ENCODE measurements at places on chromosomes 5 and 9. TPM values are rescaled to one million over a fixed set of nuclear protein-coding genes. Genes with fewer than 3 reads are reported as not detected.

DNA sequence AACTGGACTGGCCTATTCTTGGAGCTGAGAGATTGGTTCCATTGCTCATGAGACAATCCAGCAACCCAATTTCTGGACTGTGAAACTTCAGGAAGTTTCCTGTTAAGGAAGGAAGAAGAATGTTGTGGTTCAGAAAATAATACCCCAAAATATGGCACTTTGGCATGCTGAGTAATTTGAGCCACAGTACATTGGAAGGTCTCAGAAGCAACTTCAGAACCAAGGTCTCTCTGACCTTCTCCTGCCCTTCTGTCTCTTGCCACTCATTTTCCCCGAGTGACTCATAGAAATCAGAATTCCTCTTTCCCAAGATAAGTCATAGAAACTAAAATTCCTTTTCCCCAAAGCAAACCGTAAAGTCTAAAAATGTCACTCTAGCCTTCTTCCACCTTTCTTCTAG is 1366.1 kb downstream of the PTPRD start:
- no peak for DNase-seq

- DNase-seq = peak; percentile 29
Observed at GRCh38 chr5:139396691-139397090, 1.8 kb upstream of the PROB1 start.

DNA sequence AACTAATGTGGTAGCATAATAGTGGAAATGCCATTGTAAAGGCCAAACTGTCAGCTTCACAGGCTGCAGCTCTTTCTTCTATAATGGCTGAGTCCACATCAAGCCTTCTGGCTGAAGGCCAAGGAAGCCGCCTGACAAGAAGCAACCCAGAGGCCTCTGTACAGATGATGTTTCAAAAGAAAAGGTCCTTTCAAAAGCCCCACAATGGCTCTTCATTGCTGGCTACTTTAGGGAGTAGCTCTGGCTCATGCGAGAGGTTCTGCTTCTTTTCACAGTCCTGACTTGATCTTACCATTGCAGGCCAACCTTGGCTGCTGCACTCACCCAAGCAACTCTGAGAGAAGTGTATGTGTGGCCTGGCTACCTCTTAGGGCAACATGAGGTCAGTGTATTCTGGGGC is 54.5 kb upstream of the EQTN start:
- no peak for DNase-seq

- no peak for DNase-seq
Observed at GRCh38 chr5:107456281-107456715, 214.4 kb downstream of the EFNA5 start.

DNA sequence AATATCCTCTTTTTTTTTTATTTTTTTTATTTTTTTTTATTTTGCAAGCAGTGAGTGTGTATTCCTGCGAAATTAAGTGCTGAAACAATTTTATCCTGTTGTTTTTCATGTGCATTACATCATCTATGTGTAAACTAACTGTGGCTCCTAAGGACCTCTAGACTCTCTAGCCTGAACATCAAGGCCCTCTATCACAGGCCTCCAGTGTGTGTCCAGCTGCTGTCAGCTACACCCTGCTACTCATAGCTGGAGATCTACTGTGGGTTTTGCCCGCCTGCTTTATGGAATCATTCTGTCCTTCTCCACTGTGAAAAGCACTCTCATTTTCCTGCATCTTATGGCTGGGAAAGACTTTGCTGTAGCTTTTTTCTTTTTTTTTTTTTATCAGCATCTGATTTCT is 157.8 kb downstream of the KCTD16 start:
- no peak for DNase-seq

DNA sequence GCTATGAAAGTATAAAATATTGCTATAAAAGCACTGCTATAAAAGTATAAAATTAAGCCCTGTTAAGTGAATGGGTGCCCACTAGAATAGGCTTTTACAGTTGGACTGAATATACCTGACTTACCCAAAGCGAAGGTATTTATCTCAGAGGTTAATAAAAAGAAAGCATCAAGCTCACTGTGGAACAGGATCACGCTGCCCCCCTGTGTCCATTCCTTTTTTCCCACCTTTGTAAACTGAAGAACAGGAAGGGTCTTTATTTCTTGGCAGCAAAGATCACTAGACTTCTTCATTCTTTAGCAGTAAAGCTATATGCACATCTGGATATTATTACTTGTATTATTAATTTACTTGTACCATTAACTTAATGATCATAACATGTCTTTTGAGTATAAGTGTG is 22.1 kb upstream of the PLPP6 start:
- DNase-seq = no peak

DNA sequence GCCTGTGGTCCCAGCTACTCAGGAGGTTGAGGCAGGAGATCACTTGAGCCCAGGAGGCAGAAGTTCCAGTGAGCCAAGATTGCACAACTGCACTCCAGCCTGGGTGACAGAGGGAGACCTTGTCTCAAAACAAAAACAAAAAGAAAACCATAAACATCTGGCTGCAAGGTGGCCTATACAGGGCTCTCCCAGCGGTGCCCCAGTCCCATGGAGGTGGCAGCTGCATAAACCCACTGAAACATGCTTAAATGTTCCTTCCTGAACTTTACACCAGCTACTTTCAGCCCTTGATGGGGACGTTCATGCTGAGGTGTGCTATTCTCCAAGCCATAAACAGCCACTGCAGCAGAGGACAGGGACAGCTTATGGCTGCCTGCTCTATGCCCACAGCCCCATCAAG is 35.6 kb downstream of the DROSHA start:
- DNase-seq = no peak

GRCh38 chr5:10731913-10732312 is 29.1 kb downstream of the DAP start:
- no peak for DNase-seq

DNA sequence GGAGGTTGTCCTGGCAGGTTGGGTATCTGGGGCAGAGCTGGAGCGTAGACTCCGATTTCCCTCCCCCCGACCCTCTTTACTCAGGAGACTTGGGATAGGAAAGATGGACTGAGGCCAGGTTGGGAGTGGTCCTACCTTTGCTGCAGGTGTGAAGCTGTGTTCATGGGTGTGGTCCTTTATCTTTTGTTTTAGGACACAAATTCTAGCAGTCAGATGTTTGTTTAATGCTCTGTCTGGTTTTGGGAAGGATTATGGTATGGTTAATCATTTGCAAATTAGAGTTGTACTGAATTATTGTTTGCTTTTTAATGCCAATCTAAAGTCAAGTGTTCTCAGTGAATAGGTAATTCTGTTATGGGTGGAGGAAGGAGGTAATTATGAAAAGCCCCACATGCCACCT is 14.1 kb upstream of the FAM120AOS start:
- no peak for DNase-seq

GRCh38 chr5:174236070-174236469 is 190.6 kb downstream of the NSG2 start:
- no peak for DNase-seq

GRCh38 chr5:23483090-23483489 is 24.3 kb upstream of the PRDM9 start:
- no peak for DNase-seq

GRCh38 chr5:123124859-123125595 is 36.0 kb downstream of the PRDM6 start:
- DNase-seq = no peak

DNA sequence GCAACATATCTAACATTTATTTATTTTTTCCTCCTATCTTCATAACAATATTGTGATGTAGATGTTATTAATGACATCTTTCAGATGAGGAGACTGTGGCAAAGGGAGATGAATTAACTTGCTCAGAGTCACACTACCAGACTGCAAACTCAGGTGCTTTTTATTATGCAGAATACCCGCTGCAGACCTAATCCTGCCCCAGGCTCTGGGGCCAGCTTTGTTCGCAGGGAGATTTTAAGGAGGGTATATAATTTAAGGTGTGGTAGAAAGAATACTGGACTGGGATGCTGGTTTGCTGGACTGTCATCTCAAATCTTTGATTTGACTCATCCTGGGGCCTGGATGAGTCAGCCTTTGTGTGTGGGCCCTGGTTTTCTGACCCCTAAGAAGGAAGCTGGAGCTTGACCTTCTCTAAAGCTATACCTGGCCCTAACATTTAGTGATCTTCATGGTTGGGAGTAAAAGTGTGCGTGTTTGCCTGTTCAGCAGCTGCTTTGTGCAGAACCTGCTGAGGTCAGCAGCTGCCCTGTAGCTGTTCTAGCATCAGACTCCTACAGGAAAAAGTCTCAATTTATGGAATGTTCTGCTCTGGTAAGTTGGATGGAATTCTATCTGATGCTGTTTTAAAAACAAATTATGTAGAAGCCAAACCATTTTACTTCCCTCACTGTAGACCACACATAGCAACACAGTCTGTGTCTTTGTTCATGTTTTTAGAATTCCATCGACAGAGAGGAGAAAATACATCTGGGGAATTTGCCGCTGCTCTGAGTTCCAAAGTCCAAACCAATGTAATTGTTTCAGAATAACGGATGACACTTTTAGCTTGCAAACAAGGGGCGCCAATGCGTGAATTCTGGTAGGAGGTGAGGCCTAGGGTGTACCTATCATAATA is 4.5 kb downstream of the SLC36A1 start:
- DNase-seq = no peak

- no peak for DNase-seq
Observed at GRCh38 chr9:73437758-73438157, 286.1 kb downstream of the ANXA1 start.

DNA sequence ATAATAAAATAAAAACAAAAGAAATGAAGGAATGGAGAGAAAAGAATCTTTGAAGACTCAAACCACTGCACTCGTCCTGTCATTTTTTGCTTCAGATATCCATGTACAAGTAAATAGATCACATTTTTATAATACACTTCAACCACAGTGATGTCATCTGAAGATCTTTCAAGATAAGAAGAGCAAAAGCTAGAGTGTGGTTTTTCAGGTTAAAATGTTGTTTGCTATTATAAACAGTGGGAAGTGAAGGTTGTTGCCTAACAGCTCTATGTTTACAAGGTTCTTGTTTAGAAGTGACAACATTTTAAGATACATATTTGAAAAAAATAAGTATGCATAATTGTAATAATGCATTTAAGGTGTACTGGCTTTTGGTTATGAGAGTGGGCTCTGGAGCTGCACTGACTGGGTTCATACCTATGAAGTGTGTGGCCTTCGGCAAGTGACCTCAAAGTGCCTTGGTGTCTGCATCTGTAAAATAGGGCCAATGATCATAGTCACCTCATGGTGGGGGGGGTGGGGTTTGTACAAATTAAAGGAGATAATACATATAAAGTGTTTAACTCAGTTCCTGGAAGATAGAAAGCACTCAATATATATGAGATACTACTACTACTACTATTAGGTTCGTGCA is 45.5 kb upstream of the IL7R start:
- DNase-seq = no peak

- peak; percentile 7 for DNase-seq
Observed at GRCh38 chr9:114318416-114318815, 4.5 kb upstream of the ORM1 start.

DNA sequence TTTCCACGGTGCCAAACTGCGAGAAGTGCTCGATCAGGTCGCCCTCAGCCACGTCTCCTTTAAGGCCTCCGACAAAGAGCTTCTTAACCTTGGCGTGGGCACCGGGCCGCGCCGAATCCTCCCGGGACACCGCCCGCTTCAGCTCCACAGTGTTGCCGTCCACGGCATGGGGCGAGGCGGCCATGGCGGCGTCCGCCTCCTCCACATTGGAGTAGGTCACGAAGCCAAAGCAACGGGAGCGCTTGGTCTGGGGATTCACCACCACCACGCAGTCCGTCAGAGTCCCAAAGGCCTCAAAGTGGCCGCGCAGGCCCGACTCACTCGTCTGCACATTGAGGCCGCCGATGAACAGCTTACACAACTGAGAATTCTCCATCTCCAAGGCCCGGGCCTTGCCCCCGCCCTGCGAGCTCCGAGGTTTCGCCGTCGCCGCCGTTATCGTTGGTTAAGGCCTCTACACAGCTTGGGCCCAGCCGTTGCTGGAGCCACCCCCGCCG is 424 bp downstream of the HNRNPA0 start:
- DNase-seq = no peak

GRCh38 chr9:80951675-80952074 is 737.7 kb downstream of the TLE1 start:
- no peak for DNase-seq

DNA sequence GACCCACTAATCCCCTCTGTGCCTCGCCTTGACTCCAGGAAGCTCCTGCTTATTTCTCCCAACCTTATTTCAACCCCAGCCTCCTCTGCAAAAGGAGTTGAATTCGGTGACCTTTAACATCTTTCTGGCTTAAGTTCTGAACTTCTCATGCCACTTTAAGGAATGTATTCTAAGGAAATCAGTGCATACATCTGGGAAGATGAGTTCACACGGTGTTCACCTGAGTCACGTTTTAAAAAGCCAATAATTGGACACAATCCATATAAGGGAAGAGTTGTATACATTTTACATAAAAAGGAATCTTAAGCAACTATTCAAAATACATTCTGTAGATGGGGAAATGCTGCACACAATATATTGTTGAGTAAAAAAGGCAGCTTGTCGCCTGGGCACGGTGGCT is 33.2 kb downstream of the FAT2 start:
- DNase-seq = no peak

DNA sequence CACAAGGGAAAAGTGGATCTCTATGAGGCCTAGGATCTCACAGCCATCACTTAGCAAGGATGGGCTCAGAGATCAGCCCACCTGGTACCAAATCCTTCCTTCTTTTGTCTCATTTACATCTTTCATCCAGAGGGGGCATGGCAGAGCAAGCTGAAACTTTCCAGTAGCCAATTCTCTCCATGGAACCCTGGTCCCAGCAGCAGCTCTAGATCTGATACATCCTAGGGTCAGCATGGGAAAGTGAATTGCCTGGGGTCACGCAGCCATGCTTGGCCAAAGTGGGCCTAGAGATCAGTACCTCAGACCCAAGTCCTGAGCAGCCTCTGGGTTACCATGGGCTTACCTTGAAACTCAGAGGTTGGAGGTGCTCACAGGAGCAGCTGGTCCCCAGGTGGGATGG is 170.5 kb downstream of the GABBR2 start:
- DNase-seq = no peak

DNA sequence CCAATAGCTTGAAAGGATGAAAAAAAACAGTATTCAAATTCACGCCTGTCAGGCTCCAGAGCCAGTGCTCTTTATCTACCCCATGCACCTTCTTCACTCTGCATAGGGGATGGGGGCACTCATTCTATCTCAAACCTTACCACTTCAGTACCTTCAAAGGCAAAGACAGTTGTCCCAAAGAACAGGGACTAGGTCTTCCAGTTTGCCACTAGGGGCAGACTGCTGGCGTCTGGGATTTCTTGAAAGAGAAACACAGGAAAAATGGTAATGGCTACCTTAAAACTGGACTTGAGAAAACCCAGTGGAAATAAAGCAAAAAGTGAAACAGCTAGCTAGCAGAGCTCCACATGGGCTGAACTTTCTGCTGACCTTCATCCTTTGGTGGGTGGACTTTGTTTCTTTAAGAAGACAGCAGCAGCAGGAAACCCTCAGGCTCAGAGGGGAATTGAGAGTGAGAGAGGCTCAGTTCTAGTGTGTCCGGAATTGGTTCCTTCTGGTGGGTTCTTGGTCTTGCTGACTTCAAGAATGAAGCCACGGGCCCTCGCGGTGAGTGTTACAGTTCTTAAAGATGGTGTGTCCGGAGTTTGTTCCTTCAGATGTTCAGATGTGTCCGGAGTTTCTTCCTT is 41.0 kb upstream of the SLC36A1 start:
- DNase-seq = no peak

Gene MORN5
- total RNA-seq = not detected

Gene MYMK
- not detected for total RNA-seq

Gene ARHGEF39
- total RNA-seq = 0.36 TPM

Gene KIF4B
- total RNA-seq = 0.12 TPM

Gene CCDC192
- 0.26 TPM for total RNA-seq

Gene MZB1
- total RNA-seq = 1.8 TPM

Gene PRR16
- 4.6 TPM for total RNA-seq

Gene ARHGEF28
- 36.6 TPM for total RNA-seq

Gene CDC25C
- total RNA-seq = not detected

Data from ovary (tissue), 10 donors.